ENCODE measurements at places on chromosomes 7 and 10.

- H3K27ac ChIP-seq: no peak overlapping the region
- no peak for DNase-seq
- no peaks in the 10 kb centered on the region for H3K36me3 ChIP-seq
Measured at GRCh38 chr7:114073701-114074100, 154.9 kb upstream of the PPP1R3A start.

GRCh38 chr10:49285232-49285631, 13.7 kb upstream of the C10orf71 start:
- H3K27me3 ChIP-seq: no peaks in the 10 kb centered on the region
- no peaks in the 10 kb centered on the region for H3K36me3 ChIP-seq
- no peak for DNase-seq
- H3K4me1 ChIP-seq: no peaks in the 10 kb centered on the region

DNA sequence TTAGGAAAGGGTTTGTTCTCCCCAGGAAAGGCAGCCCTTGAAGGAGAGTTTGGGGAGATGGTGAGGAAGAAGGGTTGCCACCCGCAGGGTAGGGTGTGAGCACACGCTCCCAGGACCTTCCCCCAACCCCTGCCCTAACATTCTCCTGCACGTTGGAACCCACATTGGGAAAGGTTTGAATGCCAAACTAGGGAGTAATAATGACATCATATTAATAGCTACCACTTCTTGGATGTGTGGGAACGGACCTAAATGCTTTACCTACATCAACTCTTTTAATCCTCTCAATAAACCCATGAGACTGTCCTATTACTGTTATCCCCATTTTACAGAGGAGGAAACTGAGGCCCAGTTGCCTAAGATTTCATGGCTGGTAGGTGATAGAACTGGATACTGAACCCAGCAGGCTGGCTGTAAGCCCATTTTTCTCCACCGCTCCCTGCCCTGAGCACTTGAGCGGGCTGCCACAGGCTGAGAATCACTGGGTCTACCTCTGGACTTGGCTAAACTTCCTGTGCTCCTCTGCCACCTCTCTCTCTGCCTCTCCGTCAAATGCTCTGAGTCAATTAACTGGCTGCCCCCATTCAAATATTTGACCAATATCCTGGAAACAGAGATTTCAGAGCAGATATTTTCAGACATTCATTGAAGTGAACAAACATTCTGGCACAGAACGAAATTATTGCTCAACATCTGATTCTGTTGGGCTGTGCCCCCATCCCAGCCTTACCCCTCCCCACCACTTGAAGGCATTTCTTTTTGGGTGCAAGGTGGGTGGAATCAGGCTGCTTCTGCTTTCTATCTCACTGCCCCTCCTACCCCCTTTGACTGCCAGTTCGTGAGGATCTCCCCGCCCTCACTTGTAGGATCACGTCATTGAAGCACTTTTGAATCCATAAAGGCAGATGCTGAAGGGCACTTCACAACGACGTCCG, 129.7 kb downstream of the C10orf105 start:
- peaks cover 8% of the 10 kb centered on the region for H3K27me3 ChIP-seq
- H3K4me3 ChIP-seq: no peak overlapping the region
- H3K4me1 ChIP-seq: peaks cover 19% of the 10 kb centered on the region
- no peaks in the 10 kb centered on the region for H3K36me3 ChIP-seq
- DNase-seq: no peak

DNA sequence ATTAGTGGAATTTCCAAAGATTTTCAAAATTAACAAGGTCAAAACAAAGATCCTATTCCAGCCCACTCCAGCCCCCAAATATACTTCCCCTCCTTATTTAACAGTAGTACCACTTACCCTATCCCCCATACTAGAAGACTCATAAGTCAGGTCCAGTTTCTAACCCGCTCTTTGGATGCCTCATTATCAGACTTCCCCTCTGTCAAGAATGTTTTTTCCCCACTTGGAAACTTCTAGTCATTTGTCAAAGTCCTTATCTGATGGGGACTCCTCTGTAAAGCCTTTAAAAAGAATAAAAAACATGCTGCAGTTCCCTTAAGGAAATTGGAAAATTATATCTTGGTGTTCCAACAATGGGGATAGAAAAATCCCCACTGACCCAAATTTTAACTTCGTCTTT, 70.1 kb downstream of the IMMP2L start:
- H3K36me3 ChIP-seq: no peaks in the 10 kb centered on the region
- H3K4me3 ChIP-seq: no peak overlapping the region
- H3K4me1 ChIP-seq: no peaks in the 10 kb centered on the region
- no peaks in the 10 kb centered on the region for H3K27me3 ChIP-seq
- no peak overlapping the region for H3K27ac ChIP-seq

GRCh38 chr7:41579961-41580935, 122.6 kb downstream of the INHBA start:
- H3K27me3 ChIP-seq: no peaks in the 10 kb centered on the region
- peak; percentile 84 for DNase-seq
- H3K27ac ChIP-seq: peak overlapping the region; percentile 87

DNA sequence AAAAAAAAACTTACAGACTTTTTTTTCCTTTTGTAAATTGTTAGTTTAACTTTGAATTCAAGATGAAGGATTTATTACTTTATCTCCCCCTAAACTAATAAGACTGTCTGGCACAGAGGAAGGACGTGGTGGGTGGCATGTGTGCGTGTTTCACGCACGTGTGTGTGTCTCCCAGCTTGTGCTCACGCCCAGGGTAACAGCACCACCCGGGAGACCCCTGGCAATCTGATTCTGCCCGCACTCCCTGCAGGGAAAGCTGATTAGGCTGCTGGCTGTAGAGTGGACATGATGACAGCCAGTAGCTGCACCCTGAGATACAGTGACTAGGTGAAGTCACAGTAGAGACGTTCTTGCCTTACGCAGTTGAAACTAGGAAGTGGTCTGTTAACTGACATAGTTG, 25.3 kb downstream of the WIPI2 start:
- peaks cover 77% of the 10 kb centered on the region for H3K36me3 ChIP-seq
- H3K27ac ChIP-seq: no peak overlapping the region
- no peak overlapping the region for H3K4me3 ChIP-seq
- H3K4me1 ChIP-seq: no peaks in the 10 kb centered on the region
- H3K27me3 ChIP-seq: no peaks in the 10 kb centered on the region

GRCh38 chr7:31775556-31775955, 88.5 kb downstream of the PPP1R17 start:
- H3K36me3 ChIP-seq: no peaks in the 10 kb centered on the region
- no peak overlapping the region for H3K4me3 ChIP-seq
- no peaks in the 10 kb centered on the region for H3K27me3 ChIP-seq
- H3K27ac ChIP-seq: no peak overlapping the region
- no peaks in the 10 kb centered on the region for H3K4me1 ChIP-seq
